ENCODE measurements at places on chromosomes 6 and 20. TPM values are rescaled to one million over a fixed set of nuclear protein-coding genes. Genes with fewer than 3 reads are reported as not detected.

MUC22 gene
- not detected for total RNA-seq

LINC00237 gene
- total RNA-seq, result not detected

ADGB gene
- total RNA-seq, result not detected

SLC23A2 gene
- total RNA-seq, result 14.1 TPM

GUCA1A gene
- total RNA-seq, result not detected

MAP1LC3A gene
- total RNA-seq, result 8.9 TPM

DNAAF9 gene
- 3.9 TPM for total RNA-seq

C20orf141 gene
- total RNA-seq, result not detected

PRICKLE4 gene
- not detected for total RNA-seq

TMEM14B gene
- 81.5 TPM for total RNA-seq

SIRPD gene
- not detected for total RNA-seq

THBD gene
- not detected for total RNA-seq

PLEKHG1 gene
- 2.3 TPM for total RNA-seq

SDCBP2 gene
- total RNA-seq, result 3.1 TPM

DDO gene
- not detected for total RNA-seq

ASIP gene
- not detected for total RNA-seq

EPHA7 gene
- not detected for total RNA-seq

DHX35 gene
- 7.2 TPM for total RNA-seq

ZNF831 gene
- 12.1 TPM for total RNA-seq

RAET1L gene
- total RNA-seq, result not detected

BMP7 gene
- total RNA-seq, result not detected

PNLDC1 gene
- total RNA-seq, result 0.35 TPM

ANGPT4 gene
- not detected for total RNA-seq

BPIFB1 gene
- total RNA-seq, result not detected

FOXC1 gene
- total RNA-seq, result 0.08 TPM

ELOVL2 gene
- not detected for total RNA-seq

CAGE1 gene
- 0.08 TPM for total RNA-seq

PAX1 gene
- total RNA-seq, result not detected

NFATC2 gene
- total RNA-seq, result 53.3 TPM

COL10A1 gene
- total RNA-seq, result not detected

MYCT1 gene
- total RNA-seq, result not detected

RXRB gene
- 44.0 TPM for total RNA-seq

OR2J2 gene
- total RNA-seq, result not detected

GPANK1 gene
- 33.6 TPM for total RNA-seq

Measured in activated CD4-positive, alpha-beta memory T cell treated with anti-CD3 and anti-CD28 coated beads, Interleukin-2, amount 10 ng/mL, durations not matched to agents 7 days and 5 days (primary cell).